ENCODE measurements at places on chromosomes 2 and 18.

- no peak for DNase-seq
These were observed 30.8 kb upstream of the TNFAIP6 start for GRCh38 chr2:151326554-151326953.

DNA sequence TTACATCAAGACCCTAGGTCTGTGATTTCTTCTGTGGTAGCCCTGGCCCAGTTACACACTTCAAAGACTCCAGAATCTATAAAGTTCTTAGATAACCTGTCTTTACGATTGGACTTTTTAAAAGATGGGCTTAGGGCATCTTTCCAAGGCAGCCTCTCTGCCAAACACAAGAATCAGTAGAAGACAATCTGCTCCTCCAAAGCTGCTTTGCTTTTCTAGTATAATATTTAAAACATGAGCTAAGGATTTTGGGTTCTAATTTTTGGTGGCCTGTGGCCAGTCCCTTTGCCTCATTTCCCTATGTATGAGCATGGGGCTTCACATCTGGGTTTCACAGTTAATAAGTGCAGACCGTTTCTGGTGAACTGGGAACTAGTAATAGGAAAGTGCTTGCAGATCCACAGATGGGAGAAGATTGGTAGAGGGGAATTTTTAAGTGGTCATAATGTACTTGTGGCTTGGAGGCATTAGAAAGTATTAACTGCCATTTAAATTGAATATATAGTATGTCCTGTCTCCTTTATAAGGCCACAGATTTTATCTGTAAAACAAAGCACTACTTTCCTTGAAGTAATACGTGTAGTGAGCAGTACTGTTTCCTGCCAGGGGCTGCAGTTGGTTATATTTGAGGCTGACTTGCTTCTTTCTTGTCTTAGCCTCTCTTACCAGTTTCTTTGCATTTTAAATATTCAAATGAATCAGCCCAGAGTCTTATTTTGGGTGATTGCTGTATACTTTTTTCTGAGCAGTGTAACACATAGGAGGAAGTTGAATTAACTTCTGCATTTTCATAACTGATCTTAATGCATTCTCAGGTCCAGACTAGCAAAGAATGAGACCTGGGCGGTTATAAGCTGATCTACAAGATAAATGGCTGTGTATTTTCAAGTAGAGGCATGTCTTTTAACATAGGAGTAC is 1.5 kb downstream of the ARPC2 start:
- DNase-seq = no peak

DNA sequence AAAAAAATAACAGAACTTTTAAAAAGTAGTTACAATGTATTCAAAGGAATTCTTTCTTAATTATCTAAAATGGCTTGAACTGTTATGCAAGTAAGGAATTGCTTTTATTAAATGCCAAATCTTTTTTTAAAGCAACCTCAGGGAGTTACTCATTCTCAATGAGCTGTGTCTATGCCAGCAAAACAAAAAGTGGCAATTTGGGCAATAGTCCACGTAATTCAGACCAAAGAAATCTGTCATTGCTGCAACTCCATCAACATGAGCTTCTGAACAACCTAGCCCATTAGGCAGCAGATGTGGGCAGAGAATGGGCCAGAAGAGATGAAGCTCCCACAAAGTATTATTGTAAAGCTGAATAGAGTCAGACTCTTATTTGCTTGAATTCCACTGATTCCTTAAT is 118.4 kb downstream of the ALK start:
- no peak for DNase-seq

- DNase-seq = no peak
These were observed 40.4 kb downstream of the CYRIA start for GRCh38 chr2:16625201-16625729.

DNA sequence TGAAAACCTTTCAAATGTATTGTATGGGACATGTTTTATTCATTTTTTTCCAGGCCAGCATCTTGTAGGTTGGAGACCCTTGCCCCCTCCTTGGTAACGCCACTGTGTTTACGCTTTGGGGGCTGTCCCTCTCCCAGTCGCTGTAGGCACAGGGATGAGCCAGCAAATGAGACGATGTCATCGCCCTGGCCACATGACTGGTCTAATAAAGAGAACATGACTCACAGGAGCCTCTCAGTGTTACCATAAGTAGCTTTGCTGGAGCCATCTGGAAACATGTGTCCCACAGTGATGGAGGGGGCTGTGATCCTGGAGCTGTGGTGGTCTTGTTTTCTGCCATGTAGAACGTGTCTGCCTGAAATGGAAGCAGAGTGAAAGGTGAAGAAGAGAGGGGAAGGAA is 78.9 kb downstream of the CD8B2 start:
- DNase-seq = no peak

DNA sequence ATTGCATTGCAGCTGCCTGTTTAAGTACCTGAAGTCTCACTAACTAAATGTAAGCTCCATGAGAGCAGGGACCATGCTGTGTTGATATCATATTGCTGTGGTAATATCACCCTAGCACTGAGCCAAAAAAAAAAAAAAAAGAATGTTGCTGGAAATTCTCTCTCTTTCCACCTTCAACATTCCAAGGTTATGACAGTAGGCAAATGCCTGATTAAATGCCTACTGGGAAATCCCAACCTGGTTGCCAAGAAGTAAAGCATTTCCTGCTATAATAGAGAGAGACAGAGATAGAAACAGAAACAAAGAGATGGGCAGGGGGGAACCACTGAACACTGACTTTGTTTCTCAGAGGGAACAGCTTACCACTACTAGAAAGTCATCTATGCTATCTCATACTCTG is 1604.2 kb downstream of the LRP1B start:
- no peak for DNase-seq

GRCh38 chr2:196617430-196617829 is 22.1 kb upstream of the CCDC150 start:
- DNase-seq = no peak

DNA sequence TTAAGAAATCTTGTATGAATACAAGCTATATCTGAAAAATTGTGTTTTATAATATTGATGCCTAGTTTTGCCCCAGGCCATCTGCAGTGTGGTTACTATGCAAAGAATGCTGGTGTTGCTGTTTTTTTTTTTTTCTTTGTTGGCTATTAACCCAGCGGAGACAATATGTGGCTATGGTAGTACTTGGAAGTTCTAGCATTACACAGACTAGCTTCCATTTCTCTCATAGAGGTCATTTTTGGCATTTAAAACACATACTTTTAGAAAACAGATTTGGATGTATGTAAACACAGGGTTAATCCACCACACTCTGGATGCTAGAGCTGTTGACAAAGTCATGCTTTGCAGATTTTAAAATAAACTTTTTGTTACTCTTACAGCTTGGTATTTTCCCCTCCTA is 209.8 kb downstream of the NEDD4L start:
- no peak for DNase-seq

Data from left ventricle myocardium inferior (tissue), 1 donor.